Stimulated activated CD4-positive, alpha-beta T cell treated with anti-CD3 and anti-CD28 coated beads, Interleukin-1b, Interleukin-23, amount 100 ng/mL, for 1 hour (primary cell): ENCODE measurements at places on chromosomes 4 and X.

DNA sequence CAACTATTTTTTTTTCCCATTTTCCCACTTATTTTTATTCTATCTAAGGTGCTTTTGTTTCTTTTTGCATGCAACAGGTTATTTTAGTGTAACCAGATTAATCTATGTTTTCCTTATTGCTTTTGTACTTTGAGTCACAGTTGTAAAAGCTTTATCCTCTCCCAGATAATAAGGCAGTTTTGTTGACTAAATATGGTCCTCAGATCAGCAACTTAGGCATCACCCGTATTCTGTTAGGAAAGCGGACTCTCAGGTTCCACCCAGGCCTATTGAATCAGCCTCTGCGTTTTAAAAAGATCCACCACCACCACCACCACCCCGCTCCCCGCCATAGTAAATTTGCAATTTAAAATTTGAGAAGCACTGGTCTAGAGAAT is 58.6 kb upstream of the USP9X start:
- DNase-seq = no peak

GRCh38 chr4:123613586-123614344 is 217.2 kb downstream of the SPRY1 start:
- no peak for DNase-seq

DNA sequence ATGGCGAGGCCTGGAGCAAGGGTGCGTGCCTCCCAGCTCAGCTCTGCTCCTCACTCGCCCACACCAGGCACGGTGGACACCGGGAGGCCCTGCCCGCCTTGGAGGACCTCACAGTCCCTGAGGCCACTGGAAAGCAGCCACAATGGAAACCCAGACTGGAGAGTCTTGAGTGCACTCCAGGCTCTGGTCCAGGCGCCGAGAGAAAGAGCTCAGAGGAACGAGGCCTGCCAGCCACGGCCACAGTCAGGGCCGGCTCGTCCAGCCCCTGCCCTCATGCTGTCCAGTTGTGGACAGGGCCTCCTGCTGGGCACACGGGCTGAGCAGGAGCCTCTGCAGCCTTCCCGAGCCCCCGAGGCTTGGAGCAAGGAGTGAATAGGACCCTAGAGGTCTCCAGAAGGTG is 53.3 kb upstream of the GRPEL1 start:
- DNase-seq = no peak

DNA sequence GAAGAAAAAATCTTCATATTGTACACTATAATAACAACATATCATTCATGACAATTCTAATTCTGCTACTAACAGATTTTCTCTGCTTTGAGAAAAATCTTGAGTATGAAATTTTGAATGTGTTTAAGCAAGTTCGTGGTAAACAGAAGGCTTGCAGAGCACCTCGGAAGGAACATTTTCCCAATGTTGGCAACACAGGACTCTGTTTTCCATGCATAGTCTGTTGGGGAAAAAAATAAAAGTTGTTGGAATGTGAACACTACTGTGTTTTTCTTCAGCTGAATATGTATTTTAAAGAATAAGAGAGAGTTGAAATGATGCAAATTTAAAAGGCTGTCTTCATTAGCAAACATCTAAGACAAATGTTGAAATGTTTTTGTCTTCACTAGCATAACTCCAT is 54.7 kb upstream of the ANXA10 start:
- DNase-seq = no peak

GRCh38 chr4:61003301-61003700 is 196.8 kb upstream of the ADGRL3 start:
- DNase-seq = no peak

- DNase-seq = no peak
These were observed 2.8 kb upstream of the AMTN start for GRCh38 chr4:70515367-70516250.

GRCh38 chrX:12580548-12580947 is 210.7 kb upstream of the PRPS2 start:
- DNase-seq = no peak

- DNase-seq = no peak
These were observed 98.0 kb downstream of the CLCN4 start for GRCh38 chrX:10254739-10255138.

- no peak for DNase-seq
These were observed 268.4 kb downstream of the HS3ST1 start for GRCh38 chr4:11160288-11160687.

DNA sequence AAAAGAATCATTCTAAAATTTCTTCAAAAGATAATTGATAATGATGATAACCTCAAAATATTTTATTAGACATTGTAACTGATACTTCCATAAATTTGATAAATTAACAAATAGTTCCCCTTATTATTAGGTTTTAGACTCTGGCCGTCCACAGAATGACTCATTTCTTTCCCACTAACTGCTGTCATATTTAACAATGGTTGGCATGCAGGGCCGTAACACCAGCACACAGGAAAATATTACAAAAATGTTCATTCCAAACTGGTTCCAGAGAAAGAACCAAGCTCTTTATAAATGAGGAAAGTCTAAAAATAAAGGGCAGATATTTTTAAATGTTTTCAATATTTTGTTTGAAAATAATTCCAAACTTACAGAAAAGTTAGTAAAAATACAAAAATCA is 28.2 kb downstream of the WDFY3 start:
- DNase-seq = no peak

DNA sequence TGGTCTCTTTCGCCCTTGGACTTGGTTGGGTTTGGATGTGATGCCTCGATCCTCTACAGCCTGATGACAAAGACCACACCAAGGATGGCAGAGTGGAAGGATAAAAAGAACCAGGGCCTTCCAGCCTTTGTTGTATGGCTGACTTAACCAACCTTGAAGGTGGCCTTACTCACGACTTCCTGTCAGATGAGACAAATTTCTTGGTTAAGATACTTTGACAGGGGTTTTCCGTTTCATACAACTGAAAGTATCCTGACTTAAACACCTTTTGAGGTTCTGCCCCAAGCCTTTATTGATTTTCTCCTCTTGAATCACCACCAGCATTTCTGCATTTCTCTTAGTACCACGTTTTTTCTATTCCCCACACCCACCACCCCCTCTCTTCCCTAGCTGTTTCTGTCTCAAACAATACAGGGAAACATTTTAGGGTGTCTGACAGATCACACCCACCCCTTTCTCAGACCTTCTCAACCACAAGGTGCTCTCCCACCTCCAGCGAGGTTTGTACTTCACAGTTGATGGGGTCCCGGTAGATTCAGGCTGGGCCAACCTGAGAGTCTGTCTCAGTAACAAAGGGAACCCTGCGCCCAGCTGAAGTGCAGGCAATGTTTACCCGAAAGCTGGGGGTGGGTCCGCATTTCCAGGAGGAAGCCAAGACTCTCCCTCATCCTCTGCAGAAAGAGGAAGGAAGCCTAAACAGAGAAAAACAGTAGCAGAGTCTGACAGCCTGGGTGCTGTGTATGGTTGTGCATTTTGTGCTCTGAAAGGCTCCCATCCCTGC is 5.0 kb upstream of the TSPAN5 start:
- peak; percentile 39 for DNase-seq

- no peak for DNase-seq
These were observed 446 bp downstream of the EVC2 start for GRCh38 chr4:5707778-5708448.

- DNase-seq = no peak
These were observed 147.7 kb downstream of the TMEM47 start for GRCh38 chrX:34509394-34509793.

- DNase-seq = no peak
These were observed 63.0 kb upstream of the LNX1 start for GRCh38 chr4:53654300-53654758.

- no peak for DNase-seq
These were observed 35.7 kb downstream of the STBD1 start for GRCh38 chr4:76342191-76342590.

DNA sequence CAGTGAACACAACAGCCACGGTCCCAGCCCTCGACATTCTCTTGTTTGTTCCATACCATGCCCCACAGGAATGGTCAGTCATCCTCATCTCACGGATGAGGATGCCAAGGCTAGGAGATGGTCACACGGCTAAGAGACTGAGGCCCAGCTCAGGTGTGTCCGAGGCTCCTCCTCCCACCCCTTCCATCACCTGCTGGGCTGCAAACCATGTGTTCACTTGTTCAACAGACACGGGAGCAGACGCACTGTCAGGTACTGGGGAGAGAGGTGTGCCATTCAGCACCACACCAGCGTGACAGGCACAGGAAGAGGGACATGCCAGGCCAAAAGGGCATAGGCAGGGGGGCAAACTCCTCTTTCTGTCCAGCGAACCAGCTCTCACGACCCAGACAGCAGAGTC is 45.9 kb downstream of the ABLIM2 start:
- DNase-seq = no peak

- no peak for DNase-seq
These were observed 576.0 kb upstream of the PABPC4L start for GRCh38 chr4:134777606-134778005.

DNA sequence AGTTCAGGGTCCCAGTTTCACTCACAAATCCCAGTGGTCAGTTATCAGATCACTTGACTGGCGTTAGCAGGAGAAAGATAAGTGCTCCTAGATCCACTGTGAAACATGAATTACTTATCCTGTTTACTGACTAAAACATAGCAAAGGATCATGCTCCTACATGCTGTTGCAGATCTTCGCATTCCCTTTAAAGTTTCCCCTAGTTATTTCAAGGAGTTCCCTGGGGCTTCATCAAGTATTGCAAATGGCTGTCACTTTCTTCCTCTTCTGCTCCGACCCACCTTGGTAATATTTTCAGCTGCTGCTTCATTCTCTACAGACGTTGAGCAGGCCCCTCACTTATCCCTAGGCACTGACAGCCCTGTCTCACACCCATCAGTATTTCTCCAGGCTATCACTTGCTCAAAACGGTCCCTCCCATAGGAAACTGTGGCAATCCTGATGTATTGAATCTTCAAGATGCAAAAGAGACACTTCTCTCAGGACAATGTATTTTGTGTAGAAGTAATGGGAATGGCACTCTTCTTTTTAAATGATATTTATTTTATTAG is 466.0 kb downstream of the INPP4B start:
- DNase-seq = no peak

DNA sequence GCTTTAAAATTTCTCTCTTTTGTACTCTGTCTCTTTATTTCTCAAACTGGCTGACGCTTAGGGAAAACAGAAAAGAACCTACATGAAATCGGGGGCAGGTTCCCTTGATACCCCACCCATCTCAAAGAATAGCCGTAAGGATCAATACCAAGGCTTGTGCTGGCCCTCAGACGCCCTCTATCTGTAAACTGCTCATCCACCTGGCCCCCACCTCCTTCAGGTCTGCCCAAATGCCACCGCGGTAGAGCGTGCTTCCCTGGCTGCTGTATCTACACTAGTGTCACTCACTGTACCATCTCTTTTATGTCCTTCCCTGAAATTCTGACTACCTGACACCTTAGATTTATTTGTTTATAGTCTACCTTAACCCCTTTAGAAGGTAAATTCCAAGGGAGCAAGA is 62.8 kb downstream of the SMIM20 start:
- DNase-seq = no peak

- DNase-seq = no peak
These were observed 27.8 kb upstream of the SMIM10 start for GRCh38 chrX:134963041-134963440.

- no peak for DNase-seq
These were observed 59.1 kb downstream of the MID1IP1 start for GRCh38 chrX:38860106-38861013.

DNA sequence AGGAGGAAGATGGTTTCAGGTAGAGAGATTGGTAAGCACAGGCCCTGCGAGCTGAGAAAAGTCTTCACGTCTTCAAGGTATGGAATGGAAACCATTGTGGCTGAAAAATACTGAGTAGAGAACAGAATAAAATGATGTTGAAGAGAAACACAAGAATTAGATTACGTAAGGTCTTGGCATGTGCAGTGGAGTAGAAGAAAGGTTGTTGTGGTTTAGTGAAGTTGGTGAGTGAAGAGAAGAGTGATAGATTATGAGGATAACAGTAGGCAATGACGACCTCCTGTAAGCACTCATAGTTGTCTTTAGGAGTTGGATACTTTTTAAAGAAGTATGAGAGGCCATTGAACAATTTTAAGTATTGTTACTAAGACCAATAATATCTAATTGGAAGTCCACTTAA is 642.6 kb downstream of the PCDH7 start:
- DNase-seq = no peak

- DNase-seq = no peak
These were observed 265.7 kb upstream of the BOD1L1 start for GRCh38 chr4:13893211-13893610.

DNA sequence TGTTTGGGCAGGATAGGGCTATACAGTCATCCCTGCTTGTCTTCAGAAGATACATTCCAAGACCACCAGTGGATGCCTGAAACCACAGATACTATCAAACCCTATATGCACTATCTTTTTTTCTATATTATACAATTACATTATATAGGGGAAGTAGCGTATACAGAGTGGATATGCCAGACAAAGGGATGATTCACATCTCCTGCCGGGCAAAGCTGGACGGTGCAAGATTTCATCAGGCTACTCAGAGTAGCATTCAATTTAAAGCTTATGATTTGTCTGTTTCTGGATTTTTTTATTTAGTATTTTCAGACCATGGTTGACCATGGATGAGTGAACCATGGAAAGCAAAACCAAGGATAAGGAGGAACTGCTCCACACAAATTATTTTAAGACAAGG is 7.0 kb upstream of the AMTN start:
- DNase-seq = no peak

DNA sequence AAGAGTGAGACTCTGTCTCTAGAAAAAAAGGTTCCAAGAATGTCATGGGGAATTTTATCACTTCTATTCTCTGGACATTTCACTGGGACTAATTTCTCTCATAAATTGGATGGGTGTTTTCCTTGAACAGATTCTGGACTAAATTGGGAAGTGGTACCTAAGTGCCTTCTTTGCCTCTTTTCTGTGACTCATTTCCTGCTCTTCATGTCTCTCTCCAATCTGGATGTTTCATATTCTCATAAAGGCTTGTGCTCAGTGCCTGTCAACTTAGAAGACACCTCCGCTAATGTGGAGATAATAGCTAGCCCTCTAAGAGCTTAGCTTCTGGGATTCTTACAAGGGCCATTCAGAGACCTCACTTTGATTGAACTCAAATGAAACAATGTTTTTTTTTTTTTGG is 38.0 kb upstream of the IGFBP7 start:
- no peak for DNase-seq

DNA sequence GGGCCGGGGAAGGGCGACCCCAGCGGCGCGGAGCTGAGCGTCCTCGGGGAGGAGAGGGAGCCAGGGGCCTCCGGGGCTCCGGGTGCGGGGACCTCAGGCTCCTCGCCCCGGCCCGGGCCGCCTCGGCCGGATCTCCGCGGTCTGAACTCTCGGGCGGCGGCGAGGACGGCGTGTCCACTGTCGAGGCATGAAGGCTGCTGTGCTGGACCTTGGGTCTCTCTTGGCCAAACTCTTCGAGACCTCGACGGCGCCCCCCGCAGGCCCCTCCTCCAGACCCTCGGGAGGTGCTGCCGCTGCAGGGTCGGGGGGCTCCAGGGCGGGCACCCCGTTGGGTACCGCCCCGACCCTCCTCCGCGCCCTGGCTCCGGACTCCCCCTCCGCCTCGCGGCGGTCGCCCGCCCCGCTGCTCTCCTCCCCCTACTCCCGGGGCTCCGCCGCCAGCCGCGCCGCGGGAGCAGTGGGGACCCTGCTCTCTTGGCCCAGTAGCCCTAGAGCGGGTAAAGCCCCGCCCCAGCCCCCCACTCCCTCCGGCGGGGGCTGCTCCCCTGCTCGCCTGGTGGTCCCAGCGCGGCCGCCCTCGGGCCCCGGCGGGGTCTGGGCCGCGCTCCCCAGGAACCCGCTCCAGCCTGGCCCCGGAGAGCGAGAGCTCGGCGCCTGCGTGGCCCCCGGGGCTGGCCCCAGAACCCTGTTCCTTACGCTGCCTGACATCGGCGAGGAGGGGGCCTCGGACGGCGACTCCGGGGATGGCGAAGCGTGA is 564 bp downstream of the FAM149A start:
- no peak for DNase-seq

GRCh38 chrX:2398064-2398656 is 102.6 kb downstream of the DHRSX start:
- DNase-seq = no peak
